ENCODE measurements at places on chromosomes 16 and 17.

- DNase-seq = no peak
Observed at GRCh38 chr17:17109256-17109655, 67.0 kb downstream of the MPRIP start.

DNA sequence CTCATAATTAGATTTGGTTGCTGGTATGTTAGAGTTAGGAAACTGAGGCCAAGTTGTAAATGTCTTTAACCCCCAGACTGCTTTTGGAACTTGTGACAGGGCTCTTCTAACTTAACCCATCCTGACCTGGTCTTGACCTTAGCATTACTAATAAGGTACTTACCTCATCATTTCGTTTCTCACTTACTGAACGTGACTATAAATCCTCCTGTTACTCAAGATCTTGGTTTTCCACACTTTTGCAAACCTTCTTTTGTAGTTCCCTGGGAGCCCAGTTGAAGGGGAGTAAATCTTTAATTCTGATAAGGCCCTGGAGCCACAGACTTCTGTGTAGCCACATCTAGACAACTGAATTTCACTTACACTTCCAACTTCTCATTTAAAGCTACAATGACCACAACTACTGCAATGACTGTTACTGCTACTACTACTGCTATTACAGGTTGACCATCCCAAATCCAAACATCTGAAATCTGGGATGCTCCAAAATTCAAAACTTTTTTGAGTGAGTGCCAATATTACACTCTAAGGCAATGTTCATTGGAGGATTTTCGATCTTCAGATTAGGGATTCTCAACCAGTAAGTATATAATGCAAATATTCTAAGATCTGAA lies 248.8 kb upstream of the TBX2 start:
- DNase-seq = no peak

- no peak for DNase-seq
Observed at GRCh38 chr16:80604600-80605355, 64.0 kb downstream of the DYNLRB2 start.

- no peak for DNase-seq
Observed at GRCh38 chr17:57294629-57295501, 38.5 kb downstream of the MSI2 start.

- no peak for DNase-seq
Observed at GRCh38 chr17:58575511-58575910, 61.1 kb upstream of the MTMR4 start.

- DNase-seq = no peak
Observed at GRCh38 chr17:58643147-58643546, 48.7 kb downstream of the TEX14 start.

DNA sequence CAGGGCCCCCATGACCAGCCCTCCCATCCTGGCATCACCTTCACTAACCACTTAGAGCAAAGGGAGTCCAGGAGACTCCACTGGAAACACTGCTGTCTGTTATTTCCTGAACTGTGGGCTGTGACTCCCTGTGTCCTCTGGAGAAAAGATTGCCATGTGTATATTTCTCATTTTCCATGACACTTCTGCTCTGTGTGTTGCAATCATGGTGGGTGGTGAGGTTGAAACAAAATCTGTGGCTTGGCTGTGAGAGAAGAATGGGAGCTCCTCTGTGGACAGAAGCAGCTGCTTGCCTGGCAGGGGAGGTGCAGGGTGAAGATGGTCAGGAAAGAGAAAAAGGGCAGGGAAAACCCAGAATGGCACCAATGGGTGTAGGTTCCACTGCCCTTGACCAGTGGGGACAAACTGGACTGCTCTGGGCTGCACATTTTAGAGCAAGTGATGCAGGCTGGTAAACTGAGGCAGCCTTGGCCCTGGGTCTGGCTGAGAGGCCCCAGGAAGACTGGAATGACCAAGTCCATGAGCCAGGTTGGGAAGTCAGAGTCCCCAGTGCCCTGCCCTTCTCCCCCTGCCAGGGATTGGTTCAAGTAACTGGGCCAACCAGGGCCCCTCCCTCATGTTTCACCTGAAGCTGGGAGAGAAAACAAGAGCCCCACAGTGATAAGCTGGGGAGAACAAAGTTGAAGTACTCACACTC lies 314.3 kb downstream of the C16orf95 start:
- no peak for DNase-seq

DNA sequence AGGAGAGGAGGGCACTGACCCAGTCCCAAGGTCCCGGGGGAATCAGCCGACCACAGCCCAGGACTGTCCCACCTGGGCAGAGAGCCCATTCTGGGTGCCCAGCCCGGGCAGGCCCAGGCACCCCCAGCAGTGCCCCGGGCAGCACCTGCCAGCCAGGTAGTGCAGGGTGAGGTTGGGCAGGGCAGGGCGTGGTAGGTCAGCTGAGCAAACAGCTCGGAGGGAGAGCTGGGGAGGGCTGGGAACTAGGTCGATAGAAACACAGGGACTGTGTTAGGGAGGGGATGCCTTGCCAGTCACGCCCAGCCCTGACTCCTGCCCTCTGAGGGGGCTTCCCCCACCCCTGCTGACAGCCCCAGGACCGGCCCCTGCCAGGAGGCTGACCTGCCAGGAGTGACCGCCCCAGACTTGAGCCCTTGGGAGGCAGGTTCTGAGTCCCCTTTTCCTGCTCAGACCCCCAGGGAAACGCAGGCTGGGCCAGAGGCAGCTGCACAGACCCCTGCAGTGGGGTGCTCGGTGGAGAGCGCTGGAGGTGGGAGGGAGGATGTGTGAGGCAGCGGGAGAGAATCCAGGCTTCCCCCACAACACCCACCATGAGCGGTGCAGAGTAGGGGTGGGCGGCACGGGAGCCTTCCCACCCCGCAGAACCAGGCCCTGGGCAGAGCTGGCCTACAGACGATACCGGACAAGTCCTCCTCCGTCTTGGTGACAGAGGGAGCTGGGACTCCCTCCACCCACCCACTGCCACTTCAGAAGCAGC lies 4.7 kb downstream of the HS3ST6 start:
- DNase-seq = no peak

DNA sequence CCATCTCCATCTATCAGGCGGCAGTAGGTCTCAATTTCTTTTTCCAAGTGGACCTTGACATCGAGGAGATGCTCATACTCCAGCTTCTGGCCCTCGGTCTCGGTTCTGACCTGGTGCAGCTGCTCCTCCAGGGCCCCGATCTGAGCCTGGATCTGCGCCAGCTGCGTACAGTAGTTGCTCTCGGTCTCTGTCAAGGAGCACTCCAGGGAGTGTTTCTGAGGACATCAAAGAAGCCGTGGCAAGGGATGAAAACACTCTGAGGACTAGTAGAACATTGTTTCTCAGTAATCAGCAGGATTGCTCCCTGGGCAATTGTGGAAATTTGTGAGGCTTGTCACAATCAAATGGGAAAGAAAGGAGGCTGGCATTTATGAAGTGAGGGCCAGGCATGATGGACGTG lies 5.9 kb downstream of the KRT28 start:
- no peak for DNase-seq

DNA sequence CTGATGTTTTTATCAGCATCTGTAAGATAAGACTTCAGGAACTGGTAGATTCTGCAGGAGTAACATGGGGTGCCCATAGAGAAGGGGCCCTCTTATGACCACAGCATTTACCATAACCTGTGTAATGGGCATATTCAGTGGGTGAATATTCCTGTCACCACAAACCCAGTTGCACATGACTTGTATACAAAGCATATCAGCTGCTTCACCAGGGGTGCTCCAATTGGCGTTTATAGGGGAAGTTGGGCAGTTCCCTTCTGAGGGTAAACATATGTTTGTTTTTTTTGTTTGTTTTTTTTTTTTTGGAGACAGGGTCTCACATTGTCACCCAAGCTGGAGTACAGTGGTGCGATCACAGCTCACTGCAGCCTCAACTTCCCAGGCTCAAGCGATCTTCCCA lies 11.5 kb upstream of the ZG16 start:
- no peak for DNase-seq

- DNase-seq = no peak
Observed at GRCh38 chr17:79781736-79782575, 4.0 kb downstream of the CBX2 start.

- no peak for DNase-seq
Observed at GRCh38 chr17:2122641-2123302, 67.9 kb downstream of the HIC1 start.

DNA sequence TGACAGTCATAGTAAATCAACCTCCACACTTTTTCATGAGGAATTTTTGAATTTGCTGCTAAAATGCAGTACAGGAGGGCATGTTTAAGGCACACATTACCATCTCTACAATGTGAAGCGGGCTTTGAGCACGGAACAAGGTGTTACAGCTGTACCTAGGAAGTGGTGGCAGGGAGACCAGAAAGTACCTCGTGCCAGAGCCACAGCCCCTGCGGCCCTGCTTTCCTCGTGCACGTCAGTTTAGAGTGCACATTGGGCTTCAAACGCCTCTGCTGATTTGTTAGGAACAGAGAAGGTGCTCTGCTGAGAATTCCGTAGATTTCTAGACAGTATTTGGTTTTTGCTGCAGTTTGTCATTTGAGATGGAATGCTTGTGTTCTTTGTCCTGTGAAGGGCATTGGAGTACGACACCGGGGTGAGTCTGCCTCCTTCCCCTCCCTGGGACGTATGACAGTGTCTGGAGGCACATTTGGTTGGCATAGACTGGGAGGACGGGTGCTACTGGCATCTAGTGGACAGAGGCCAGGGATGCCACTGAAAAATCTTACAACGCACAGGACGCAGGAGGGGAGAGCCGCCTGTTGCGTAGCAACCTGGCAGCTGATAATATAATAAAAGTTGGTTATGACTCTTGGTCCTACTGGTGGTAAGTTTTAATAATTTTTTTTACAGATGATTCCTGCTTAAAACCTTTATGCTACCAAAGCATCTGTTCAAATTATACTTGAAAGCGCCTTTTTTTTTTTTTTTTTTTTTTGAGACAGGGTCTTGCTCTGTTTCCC lies 9.1 kb downstream of the FOXK2 start:
- DNase-seq = no peak

DNA sequence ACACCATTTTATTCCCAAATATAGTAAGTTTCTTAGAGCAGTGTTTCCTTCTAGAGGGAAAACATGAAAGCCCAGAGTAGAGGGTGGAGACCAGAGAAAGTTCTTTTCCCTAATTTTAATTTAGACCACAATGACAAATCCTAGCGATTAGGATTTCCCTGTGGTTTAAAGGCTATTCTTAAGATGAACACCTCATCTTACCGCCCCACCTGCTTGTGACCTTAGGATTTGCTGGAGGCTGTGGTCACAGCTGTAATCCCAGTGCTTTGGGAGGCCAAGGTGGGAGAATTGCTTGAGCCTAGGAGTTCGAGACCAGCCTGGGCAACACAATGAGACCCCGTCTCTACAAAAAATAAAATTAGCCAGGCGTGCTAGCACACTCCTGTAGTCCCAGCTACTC lies 51.1 kb downstream of the GPRC5B start:
- no peak for DNase-seq

GRCh38 chr16:84726079-84726668 lies 26.4 kb downstream of the USP10 start:
- peak; percentile 66 for DNase-seq

DNA sequence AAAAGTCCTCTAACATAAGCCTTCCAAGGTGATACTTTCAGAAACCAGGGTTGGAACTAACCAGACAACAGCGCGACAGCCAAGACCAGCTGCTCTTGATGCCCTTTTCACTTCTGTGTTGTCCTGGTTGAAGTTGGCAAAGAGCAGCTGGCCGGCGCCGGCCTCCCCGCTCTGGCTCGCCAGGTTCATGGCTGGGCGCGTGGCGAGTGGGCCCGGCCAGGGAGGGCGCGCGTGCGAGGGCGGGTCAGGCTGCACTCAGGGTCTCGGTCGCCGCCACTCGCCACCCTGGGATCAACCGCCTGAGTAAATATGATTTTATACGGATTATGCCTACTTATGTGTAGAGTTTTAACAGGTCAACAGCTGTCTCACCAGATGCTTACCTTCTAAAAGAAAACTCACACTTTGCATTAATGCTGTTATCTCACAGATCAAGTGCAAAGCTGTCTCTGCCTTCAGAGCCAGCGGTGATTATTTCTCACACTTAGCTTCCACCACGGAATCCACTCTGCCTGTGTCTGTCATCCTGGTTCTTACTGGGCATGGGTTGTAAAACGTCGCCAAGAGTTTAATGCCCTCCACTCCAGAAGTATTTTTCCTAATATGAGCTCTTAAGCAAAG lies 13.5 kb downstream of the KCTD2 start:
- no peak for DNase-seq

GRCh38 chr17:9890124-9890523 lies 14.9 kb downstream of the RCVRN start:
- peak; percentile 59 for DNase-seq

DNA sequence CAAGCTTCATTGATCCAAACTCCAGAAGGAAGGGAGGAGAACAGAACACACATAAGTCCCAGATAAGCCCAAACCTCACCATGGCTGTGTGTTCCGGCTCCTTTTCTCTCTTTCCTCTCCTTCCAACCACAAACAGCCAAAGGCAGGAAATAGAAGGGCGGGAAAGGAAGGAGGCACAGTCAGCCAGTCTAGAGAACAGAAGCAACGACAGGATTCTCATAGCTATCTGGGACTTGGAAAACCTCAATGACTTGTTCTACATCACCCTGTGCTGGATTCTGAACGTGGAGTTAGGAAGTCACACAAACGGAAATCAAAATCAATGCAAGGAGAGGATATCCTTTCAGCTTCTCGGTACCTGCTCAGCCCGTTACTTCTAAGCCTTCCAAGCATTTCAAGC lies 9.0 kb downstream of the CRK start:
- no peak for DNase-seq

DNA sequence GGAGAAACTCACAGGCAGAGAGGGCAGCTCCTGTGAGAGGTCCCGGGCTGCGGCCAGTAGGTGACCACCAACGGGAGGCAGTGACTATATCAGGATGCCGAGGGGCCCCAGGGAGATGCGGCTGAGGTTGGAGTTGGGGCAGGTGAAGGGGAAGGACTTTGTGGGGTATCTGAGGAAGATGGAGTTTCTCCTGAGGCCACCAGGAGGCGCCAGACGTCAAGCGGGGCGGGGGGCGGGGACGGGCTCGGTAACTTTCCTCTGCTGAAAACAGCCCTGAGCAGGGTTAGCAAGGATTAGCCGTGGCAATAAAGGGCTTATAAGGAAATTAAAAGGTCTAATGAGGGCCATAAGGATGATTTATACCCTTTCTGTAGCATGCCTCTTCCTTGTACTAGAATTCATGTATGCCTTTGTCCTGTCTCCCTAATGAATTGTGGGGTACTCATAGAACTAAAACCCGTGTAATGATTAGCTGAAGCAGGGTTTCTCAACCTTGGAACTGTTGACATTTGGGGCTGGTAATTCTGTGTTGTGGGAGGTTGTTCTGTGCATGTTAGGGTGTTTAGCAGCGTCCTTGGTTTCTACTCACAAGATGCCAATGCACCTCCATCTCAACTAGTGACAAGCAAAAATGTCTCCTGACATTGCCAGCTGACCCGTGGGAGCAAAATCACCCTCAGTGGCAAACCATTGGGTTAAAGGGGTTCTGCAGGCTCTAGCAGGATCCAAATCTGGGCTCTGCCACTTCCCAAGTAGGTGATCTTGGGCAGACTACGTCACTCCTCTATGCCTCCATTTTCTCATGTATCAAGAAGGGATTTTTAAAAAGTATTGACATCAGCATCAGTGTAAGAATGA lies 74.8 kb upstream of the GRIN2A start:
- DNase-seq = peak; percentile 50
